ENCODE measurements at places on chromosomes 5 and 9.

DNA sequence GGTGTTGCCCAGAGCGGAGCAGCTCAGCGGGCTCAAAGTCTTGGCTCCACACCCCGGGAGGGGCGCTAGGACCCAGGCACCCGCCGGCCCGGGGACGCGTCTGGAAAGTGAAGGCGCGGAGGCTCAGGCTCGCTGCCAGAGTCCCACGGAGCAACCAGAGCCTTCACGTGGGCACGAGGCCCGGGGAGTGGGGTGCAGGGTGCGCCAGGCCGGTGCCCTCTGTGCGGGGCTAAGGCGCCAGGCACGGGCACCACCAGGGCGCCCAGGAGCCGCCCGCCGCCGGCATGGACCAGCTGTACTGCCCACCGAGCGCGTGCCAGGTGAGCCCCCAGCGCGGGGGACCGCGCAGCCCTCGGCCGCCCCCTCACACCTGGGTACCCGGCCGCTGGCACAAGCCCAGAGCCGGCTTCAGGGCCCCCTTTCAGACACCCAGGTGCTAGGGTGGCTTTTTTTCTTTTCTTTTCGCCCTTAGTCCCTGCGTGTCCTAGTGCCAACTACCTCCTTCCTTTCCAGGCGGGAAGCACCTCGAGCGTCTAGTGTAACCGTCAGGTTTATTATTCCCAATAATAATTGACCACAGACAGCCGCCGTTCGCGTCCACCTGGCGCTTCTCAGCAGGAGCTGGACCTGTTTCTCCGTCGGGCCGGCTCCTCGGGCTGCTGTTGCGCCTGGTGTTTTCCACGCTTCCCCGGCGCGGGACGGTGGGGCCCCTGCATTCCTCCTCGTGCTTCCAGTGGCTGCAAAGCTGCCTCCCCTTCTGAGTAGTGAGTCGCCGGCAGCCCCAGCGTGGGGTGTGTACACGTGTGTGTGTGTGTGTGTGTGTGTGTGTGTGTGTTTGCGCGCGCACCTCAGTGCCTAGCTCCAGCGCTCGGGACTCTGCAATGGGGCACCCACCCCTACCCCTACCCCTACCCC, 30.1 kb upstream of the PDE8B start:
- no peak for DNase-seq

DNA sequence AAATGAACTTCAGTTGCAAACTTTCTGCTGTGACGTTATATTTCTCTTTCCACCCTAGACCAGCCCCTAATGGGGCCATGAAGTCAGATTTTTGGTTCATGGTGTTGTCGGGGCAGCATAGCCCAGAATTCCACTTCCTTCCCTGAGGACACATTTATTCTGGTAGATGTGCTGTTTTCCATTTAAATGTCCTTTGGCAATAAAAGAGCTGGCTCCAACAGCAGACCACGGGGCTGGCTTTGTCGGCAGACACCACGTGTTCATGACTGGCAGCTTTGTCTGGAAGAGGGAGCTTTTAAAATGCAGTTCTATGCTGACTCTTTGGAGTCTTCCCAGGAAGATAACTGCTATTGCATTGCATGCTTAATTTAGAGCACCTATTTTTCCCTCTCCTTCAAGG, 17.6 kb upstream of the LCP2 start:
- no peak for DNase-seq

GRCh38 chr5:147860641-147861025, 17.9 kb upstream of the SCGB3A2 start:
- no peak for DNase-seq

DNA sequence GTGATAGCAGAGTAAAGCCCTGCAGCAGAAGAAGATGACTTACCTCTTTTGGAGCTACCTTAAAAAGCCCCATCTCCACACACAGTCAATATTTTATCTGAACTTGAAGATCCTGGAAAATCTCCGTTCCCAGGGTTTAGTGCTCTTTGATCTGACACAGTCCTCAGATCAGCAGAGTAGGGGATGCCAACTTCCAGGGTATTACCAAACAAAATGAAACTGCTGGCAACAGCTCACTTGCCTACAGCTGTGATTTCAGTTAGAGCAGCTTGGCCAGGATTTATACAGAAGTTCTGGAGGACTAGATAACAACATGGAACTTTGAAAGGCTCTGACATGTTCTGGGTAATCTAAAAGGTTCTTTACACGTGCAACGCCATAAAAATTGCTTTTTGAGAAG, 1537.8 kb upstream of the ACO1 start:
- DNase-seq, result no peak

DNA sequence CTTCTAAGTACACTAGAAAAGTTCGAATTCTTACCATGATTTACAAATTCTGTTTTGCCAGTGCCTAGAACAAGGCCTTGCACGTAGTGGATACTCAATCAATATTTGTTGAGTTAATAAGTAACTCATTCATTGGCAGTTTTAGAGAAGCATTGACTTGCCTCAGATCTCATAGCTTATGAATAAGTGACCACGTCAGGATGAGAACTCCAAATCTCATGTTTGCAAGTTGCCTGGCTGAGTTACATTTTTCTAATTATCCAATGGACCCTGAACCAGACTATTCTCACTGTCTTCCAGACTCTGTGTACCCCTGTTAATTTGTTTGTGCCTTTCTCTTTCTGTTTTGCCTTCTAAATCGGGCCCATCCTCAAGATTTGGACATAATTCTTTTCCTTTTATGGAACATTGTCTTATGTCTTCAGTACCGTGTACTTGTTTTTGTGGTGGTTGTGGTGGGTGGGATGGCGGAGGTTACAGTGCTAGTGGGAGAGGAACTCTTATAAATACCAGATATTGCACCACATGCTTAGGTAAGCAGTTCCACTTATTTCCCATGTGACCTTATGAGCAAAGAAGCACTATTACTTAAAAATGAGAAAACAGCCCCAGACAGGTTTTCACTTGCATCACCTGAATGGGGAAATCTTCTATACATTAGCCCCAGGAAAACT, 96.3 kb downstream of the UNC13B start:
- no peak for DNase-seq

DNA sequence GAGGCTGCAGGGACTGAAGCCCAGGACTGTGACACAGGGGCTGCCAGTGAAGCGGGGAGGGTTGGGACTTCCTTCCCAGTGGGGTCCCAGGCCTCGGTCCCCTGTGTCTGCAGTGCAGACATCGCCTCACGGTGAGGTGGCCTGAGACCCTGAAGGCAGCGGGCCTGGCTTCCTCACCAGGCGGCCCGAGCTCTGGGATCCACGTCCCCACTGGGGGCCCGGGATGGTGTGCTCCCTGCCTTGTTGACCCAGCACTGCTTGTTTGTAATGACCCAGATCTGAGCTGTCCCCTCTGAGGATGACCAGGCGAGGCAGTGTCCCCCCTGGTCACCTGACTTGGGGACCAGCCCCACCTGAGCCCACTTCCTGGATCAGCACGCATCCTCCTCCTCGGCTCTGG, 53.1 kb downstream of the COL5A1 start:
- DNase-seq, result no peak

DNA sequence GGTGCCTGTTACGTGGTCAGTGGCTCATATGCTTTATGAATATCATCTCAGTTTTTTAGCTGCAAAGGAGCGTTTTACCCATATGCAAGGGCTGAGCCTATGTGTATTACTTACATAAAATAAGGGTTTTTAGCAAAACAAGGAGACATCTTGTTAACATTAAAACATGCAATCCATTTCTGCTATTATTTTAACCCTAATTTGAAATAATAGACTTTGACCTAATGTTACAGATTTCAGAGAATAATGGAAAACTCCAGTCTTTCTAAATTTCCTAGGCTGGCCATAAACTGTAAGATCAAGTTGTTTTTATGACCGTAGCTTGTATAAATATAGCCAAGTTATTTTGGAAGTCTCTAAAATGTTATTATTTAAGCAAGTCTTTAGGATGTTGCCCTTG, 121.1 kb upstream of the SEMA6A start:
- DNase-seq, result no peak

DNA sequence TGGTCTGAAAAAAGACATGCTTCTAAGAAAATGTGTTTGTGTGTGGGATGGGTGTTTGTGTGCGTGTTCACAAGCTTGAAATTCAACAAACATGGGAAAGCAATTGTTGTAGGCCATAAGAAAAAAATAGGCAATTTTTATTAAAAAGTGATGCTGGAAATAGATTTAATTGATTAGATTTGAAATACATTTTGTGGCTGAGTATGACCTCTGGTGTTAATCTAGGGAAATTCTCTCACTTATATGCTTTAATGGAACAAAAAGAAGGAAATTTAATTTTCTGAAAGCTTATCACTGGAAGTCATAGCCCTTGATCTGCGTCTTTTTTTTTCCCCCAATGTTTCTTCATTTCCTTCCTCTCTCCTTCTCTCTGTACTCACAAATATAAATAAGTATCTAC, 3.5 kb upstream of the KCNN2 start:
- DNase-seq, result no peak

GRCh38 chr9:124776954-124777648, at the start of gene OLFML2A:
Gene OLFML2A, plus strand, starts transcription at chr9:124777133. Its CDS starts 138 bp downstream, at chr9:124777271.
- DNase-seq, result peak; percentile 68

GRCh38 chr9:34456746-34457145, 1.6 kb downstream of the FAM219A start:
- no peak for DNase-seq

- no peak for DNase-seq
Measured at GRCh38 chr9:70488098-70488792, 73.8 kb upstream of the KLF9 start.

- peak; percentile 89 for DNase-seq
Measured at GRCh38 chr5:154487541-154487940, 9.5 kb upstream of the HAND1 start.

DNA sequence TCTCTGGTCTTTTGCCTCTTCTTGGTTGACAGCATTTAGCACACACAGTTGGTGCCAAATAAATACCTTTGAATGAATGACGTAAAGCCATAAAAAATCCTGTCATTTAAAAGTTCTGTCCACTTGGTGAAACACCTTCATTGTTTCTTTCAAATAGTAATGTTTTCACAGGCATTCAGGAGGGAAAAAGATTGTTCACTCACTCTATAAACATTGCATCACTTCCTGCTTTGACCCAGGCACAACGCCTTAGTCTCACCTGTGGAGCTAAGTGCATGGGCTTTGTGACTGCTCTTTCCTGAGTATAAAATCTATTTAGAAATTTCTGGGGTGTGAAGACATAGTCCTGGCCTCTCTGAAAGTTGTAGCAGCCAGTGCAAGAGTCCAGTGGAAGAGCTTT, 88.9 kb upstream of the CXCL14 start:
- no peak for DNase-seq

DNA sequence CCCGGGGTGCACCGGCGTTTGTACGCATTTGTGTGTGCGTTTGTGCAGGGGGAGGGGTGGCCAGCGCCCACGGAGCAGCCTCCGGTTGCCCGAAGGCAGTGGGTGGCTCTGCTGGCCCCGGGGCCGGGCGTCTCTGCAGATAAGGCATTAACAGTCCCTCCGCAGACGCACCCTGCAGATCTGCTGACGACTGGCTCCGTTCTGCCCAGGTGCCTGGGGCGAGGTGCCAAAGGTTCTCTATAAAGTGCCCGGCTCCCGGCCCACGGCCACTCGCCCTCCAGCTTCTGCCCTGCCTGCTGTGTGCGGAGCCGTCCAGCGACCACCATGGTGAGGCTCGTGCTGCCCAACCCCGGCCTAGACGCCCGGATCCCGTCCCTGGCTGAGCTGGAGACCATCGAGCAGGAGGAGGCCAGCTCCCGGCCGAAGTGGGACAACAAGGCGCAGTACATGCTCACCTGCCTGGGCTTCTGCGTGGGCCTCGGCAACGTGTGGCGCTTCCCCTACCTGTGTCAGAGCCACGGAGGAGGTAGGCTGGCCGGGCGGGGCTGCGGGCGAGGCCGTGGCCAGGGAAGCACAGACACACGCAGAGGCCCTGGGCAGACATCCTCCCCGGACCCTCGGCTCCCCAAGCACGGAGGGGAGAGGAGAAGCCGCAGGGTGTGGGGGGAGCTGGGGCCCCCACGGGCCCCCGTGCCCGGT, at the start of gene SLC6A19:
TSS of gene SLC6A19 (plus strand) at position 269 of the 699 bp plus-strand sequence. CDS start at position 325, 56 bp downstream.
- no peak for DNase-seq

- no peak for DNase-seq
Measured at GRCh38 chr5:14551211-14551610, 30.4 kb upstream of the OTULINL start.
